ENCODE measurements at places on chromosomes 7 and 10.

DNA sequence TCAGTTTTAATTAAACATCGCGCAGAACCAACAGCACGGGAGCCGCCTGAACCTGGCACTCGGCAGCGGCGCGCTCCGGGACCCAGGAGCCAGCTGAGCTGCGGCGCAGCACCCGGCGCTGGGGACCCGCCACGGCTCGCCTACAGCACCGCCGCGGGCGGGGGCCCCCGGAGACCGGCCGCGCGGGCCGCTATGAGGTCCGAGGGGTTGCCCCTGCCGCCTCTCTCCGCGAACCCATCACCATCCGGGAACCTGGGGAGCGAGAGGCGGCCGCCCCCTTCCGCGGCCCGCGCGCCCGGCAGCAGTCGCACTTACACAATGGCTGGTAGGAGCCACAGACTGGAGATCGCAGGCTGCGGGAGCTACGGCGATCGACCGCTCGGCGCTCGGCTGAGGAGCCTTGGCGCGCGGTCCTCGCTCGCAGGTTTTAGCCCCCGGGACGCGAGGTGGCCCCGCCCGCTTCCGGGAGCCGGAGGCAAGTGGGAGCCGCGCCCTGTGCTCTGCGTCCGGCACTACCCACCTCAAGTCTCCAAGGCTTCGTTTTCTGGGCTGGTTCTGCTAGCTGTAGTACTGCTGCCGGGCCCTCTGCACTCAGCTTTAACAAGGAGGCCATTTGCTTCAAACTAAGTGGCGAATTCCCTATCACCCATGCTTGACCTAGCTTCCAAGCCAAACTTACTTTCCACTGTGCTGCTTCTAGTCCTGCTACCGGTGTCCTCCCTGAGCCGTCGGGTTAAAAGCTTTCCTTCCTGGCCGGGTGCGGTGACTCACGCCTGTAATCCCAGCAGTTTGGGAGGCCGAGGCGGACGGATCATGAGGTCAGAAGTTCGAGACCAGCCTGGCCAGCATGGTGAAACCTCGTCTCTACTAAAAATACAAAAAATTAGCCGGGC is at the start of gene TPK1:
Gene TPK1 (minus strand): TSS at position 402 of the 893 bp plus-strand sequence. CDS start 451 bp downstream, outside the sequence.
- H3K4me1 ChIP-seq: peaks cover 21% of the 10 kb centered on the region
- H3K4me3 ChIP-seq: peak within 1 kb of the TSS; percentile 67
- no peaks in the 10 kb centered on the region for H3K27me3 ChIP-seq
- DNase-seq: peak; percentile 97
- H3K27ac ChIP-seq: peak within 1 kb of the TSS; percentile 96

DNA sequence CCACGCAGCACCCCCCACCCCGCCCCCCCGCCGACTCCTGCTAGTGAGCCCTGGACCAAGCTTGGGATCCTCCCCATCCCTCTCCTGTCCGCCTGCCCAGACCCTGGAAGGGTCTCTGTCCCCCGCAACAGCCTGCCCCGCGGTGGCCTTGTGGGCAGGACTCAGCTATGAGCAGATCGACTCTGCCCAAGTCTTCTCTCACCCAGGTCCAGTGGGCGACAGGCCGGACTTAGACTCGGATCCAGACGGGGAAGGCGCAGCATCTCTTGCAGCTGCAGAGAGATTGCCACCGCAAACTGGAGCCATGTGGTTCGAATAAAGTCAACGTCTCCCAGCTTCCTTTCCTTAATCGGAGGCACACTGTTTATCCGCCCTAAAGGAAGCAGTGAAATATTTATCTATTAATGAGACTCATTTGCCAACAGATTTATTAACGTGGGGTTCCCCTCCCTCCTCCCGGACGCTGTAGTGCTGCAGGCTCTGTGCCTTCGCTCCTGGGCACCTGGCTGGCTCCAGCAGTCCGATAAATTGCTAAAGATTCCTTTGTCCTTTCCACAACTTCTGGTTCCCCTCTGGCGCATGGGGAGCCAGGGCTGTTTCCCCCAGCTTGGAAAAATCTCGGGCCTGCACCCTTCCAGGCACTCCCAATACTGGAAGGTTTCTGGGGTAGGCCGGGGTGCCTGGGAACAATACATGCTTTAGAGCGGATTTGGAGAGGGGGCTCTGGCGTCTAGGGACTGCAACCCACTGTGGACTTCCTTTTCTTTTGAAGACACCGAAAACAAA is 634 bp upstream of the HOXA7 start:
- H3K4me1 ChIP-seq: peaks cover 53% of the 10 kb centered on the region
- H3K36me3 ChIP-seq: no peaks in the 10 kb centered on the region
- H3K4me3 ChIP-seq: peak overlapping the region; percentile 60
- no peak for DNase-seq

- H3K27ac ChIP-seq: no peak overlapping the region
- H3K4me1 ChIP-seq: no peaks in the 10 kb centered on the region
- DNase-seq: no peak
- no peaks in the 10 kb centered on the region for H3K36me3 ChIP-seq
These were observed 307.8 kb downstream of the REEP3 start for GRCh38 chr10:63829020-63829419.

DNA sequence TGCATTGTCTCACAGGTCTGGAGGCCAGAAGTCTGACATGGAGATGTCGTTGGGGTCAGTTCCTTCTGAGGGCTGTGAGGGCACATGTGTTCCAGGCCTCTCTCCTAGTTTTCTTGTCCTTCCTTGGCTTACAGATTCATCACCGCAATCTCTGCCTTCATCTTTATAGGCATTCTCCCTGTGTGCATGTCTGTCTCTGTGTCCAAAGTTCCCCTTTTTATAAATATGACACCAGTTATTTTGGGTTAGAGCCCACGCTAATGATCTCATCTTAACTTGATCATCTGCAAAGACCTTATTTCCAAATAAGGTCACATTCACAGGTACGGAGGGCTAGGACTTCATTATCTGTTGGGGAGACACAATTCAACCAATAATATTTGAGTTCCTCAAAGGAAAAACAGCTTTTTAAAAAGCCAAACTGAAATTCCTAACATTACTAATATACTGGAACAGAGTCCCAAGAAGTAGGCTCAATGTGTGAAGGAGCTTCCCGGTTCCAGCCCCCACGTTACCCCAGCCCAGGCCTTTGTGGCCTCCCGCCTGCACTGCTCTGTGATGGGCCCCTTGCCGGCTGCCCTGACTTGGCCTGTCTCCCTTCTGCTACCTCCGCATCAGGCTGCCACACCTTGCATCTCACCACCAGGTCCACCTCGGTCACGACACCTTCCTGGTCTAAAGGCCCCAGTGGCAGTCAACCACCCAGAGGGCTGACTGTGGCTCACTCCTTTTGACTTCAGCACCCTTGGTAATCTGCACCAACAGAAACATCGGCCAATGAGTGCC is 142.7 kb downstream of the KCNMA1 start:
- H3K4me1 ChIP-seq: no peaks in the 10 kb centered on the region
- no peaks in the 10 kb centered on the region for H3K27me3 ChIP-seq
- no peaks in the 10 kb centered on the region for H3K36me3 ChIP-seq
- H3K27ac ChIP-seq: no peak overlapping the region
- no peak overlapping the region for H3K4me3 ChIP-seq
